ENCODE measurements at places on chromosomes 7 and 10.

GRCh38 chr7:39504963-39505362, 61.2 kb upstream of the YAE1 start:
- no peak for DNase-seq

DNA sequence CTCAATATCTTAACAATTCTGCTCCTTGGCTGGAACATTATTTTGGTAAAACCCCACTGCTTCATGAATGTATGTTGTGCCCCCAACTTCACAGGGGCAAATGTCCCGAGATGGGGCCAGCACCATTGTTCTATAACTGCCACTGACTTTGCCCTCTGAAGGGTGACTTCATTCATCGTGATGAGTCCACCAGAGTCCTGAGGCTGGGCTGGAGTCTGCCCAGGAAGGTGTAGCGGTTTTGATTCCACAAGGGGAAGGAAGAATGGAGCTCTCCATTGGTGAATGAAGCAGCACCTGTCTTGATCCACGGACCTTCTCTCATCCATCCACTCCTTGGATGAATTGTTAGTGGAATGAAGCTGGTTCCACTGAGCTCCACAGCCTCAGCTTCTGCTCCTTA, 18.4 kb downstream of the AKR1B1 start:
- no peak for DNase-seq

DNA sequence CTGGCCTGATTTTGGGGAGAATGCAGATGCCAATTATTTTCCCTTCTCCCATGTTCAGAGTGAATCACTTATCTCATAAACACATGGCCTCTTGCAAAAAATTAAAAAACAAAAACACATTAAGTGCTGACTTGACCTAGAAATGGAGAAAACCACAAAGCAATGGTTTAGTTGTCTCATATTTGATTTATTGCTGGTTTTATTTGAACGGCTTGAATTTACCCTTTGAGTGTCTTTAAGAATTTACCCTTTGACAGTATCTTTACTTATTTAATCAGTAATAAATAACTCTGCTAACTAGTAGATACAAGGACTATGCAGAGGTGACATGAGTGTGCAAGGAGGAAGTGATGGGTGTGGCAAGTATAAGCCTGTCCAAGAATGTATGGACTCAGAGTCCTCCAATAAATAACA, 68.1 kb upstream of the GSDME start:
- DNase-seq, result no peak

DNA sequence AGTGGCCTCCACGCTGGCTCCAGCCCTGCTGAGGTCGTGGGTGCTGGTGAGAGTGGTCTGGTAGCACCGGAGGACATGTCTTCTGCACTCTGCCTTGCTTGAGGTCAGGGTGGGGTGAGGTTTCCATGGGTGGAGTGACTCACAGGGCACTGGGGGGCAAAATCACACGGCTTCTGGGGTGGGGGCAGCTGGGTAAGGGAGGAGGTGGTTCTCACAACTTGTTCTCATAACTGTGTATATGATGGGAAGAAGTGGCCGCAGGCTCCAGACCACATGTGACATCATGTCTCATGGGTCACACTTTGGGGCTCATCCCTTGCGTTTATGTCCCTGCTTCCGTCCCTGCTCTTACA, 884 bp upstream of the PRF1 start:
- DNase-seq, result peak; percentile 56

- no peak for DNase-seq
Measured at GRCh38 chr10:58107506-58107905, 160.2 kb downstream of the IPMK start.

DNA sequence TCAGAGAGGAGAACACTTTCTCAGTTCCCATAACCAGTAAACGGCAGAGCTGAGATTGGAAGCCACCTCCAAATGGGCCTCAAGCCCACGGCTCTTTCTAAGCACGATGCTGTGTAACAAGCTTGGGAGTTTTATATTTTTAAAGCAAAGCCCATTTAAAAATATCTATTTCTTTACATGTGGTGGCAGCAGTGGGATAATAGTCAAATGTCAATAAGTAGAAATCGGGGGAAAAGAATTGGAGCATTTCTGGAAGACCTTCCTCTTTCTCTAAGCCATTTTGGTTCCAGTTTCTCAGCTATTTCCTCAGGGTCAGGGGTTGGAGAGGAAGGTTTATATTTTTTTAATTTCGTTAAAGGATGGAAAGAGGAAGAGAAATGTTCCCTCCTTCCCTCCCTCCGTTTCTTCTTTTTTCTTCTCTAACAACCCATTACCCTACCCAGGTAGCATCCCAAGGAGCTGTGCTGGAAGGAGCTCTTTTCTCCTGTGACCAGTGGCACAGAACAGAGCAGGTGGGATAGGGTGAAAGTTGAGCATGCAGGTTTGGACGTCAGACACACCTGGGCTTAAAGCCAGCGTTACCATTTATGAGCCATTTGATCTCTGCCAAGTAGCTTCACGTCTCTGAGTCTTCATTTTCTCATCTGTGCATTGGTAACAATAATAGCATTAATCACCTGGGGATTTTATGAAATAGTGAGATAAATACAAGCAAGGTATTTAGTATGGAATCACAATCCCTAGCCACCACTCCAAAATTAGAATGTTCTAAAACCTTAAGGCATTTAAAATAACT, 515.7 kb downstream of the RPS24 start:
- DNase-seq, result no peak

- DNase-seq, result no peak
Measured at GRCh38 chr7:67413670-67414069, 417.0 kb downstream of the TYW1 start.

DNA sequence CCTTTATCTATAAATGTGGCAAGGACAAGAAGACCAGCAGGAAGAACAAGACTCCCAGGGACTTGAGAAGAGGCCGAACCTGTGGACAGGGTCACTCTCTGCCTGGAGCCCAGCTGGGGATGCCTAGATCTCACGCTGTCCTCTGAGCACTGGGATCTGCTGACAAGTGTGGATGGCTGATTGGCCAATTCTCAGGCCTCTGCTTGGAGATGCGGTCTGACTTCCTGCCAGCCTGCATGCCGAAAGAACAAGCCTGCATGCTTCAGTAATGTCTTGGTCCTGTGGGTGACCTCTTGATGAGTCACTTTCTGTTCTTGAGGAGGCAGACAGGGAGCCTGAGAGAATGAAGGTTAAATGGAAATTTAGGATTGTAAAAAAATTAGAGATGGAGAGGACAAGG, 84.7 kb downstream of the TMEM178B start:
- DNase-seq, result no peak

DNA sequence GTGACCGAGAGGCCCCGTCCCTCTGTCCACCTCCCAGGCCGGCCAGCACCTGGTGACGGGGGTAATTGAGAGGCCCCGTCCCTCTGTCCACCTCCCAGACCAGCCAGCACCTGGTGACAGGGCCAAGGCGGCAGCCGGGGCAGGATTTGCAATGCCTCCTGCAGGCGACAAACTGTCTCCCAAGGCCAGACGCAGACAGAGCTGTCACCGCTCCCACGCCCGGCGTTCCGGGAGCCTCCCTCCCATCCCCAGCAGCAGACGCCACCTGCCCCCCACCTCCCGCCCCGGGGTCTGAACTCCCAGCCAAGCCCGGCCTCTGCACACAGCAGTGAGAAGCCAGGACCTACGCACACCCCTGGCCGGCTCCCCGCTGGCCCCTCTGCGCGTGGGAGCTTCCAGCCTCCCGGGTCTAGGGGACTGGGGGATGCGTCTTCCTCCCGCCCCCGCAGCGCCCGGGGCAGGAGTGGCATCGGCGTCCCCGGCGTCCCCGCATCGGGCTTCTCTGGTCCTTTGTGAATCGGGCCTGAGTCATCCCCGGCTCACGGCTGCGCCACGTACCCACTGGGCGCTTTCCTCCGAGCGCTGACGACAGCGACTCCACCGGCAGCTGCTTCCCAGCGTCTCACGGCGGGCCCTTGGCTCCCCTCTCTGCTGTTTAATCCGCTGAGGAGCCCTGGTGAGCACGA, 95.1 kb upstream of the DIP2C start:
- peak; percentile 46 for DNase-seq

DNA sequence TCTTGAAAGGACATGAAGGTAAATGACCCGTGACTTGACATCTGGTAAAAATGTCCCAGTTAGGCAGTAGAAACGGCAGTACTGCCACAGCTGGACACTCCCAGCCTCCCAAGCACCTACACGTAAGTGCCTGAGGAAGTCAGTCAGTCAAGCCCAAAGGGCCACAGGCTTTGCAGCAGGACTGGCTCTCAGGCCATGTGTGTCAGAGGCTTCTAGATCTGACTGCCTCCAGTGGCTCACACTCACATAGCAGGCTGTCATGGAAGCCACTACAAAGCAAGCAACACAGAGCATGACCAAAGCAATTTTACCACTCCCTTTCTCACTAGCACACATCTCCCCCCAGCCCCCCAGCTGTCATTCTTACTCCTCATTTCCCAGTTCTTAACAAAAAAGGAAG, 17.8 kb upstream of the CCNJ start:
- DNase-seq, result no peak

- no peak for DNase-seq
Measured at GRCh38 chr10:119668461-119668860, 17.3 kb downstream of the BAG3 start.

DNA sequence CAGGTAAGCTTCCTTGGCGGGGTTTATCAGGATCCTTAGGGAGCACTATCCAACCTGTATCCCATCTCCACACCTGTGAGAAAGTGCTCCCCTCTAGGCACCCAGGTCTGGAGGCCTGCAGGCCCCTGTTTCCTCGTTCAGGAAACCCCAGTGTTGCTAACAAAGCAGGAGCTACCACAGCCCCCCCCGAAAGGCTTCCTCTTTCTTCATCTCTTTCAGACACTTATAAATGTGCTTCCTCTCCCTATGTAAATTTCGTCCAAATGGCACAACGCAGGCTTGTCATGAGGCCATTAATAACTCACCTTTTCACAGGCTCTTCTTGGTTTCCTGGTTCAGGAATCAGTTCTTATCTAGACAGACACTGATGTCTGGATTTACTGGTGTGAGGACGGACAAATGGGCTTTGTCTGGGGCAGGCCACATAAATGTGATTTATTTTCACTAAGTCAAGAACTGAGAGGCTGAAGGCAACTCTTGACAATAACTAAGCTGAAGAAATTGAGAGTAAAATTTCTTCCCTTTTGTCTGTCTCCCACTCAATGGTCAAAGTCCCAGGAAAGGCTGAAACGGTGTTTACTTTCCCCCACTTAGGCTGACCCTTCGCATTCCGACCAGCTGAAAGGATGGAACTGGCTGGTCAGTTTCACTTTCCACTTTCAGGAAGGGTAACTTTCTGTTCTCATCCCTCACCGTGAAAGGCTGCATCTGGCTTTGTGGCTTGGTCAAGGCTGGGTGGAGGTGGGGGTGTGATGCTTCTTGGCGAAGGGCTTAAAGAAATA, 46.8 kb downstream of the PIK3AP1 start:
- DNase-seq, result no peak

- no peak for DNase-seq
Measured at GRCh38 chr7:123761729-123762128, 12.9 kb upstream of the WASL start.

GRCh38 chr10:48801001-48801421, 116.3 kb downstream of the WDFY4 start:
- DNase-seq, result no peak

- DNase-seq, result no peak
Measured at GRCh38 chr7:147363101-147363500, 1227.5 kb upstream of the C7orf33 start.

GRCh38 chr7:142896741-142897379, 11.3 kb upstream of the TRPV6 start:
- DNase-seq, result no peak

- no peak for DNase-seq
Measured at GRCh38 chr7:28980451-28981160, 22.5 kb upstream of the TRIL start.

- no peak for DNase-seq
Measured at GRCh38 chr7:16609842-16610450, 35.6 kb downstream of the ANKMY2 start.

- no peak for DNase-seq
Measured at GRCh38 chr7:138873220-138873892, 75.4 kb upstream of the ATP6V0A4 start.

DNA sequence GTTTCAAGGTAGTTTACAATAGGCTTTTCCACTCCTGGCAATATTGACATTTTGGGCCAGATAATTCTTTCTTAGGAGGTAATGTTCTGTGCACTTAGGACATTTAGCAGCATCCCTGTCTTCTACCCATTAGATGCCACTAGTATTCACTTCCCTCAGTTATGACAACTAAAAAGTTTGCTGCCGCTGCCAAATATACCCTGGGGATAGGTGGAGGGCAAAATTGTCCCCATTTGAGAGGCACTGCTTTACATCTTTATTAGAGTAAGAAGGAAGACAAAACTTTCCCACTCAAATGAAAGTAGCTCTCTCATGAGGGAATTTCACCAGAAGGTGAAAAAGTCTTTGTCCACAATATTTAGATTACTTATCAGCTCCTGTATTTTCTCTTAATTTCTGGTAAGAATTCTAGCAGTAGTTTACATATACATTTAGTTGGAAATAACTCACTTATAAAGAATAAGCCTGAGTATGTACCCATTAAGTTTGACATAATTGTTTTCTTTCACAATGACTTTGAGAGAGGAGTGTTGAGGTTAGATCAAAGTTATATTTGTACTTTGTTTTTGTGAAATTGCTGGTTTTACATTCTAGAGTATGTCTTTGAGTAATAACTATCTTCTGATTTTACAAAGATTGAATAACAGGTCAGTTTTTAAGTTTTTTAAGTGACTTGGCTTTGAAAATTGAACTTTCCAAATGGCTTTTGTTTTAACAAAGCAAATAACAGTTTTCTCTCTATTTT, 46.0 kb downstream of the HELLS start:
- DNase-seq, result no peak

DNA sequence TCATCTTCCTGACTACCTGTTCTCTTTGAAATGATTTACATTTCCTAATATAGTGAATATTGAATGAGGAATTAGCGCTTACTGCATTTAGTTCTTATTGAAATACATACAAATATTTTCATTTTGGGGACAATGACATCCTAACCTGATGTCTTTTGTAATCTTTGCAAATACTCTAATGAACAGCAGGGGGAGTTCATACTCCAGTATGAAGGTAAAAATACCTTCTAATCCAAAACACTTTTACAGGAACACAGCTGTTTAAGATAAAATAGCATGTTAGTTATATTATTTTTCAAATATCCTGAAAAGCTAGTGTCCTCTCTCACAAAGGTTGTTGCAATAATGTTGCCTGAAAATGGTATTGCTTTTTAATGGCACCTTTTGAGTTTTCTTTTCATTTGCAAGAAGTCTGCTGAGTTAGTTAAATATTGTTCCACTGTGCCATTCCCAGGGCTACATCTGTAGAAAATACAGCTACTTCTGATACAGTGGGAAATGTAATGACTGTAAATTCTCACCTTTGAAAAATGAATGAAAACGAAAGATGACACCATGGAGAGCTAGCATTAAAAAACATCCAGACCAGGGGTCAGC, 400.0 kb downstream of the PHF14 start:
- DNase-seq, result no peak

DNA sequence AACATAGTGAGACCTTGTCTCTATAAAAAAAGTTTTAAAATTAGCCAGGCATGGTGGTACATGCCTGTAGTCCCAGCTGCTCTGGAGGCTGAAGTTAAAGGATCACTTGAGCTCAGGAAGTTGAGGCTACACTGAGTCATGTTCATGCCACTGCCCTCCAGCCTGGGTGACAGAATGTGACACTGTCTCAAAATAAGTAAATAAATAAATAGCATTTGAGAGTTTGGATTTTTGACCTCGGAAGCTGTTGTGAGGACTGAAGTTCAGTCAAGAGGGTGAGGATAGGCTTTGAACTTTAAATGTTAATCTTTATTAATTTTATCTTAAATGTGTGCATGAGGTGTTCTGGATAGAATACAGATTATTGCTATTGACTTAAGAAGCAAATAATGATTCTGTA, 110.2 kb downstream of the GNAT3 start:
- no peak for DNase-seq
